ENCODE measurements at places on chromosomes 7 and 10. TPM values are rescaled to one million over a fixed set of nuclear protein-coding genes. Genes with fewer than 3 reads are reported as not detected.

GRCh38 chr7:105723572-105723971 lies 142.3 kb upstream of the EFCAB10 start:
- no peak for DNase-seq

DNA sequence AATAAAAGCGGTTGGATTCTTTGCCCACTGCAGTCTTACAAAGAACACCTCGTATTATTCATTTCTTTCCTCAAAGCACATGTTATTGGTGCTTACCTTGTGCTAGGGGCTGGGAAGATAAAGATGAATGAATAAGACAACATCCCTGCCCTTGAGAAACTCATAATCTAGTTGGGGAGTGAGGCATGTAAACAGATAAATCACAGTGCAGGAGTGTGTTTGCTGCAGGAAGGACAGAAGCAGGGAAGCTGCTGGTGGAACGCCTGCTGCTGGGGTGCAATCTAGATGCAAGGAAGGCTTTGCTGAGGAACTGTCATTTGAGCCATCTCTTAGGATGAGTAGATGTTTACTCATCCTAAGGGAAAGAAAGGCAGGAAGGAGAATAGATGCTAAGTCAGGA lies 135.6 kb downstream of the TMEM178B start:
- DNase-seq = no peak

DNA sequence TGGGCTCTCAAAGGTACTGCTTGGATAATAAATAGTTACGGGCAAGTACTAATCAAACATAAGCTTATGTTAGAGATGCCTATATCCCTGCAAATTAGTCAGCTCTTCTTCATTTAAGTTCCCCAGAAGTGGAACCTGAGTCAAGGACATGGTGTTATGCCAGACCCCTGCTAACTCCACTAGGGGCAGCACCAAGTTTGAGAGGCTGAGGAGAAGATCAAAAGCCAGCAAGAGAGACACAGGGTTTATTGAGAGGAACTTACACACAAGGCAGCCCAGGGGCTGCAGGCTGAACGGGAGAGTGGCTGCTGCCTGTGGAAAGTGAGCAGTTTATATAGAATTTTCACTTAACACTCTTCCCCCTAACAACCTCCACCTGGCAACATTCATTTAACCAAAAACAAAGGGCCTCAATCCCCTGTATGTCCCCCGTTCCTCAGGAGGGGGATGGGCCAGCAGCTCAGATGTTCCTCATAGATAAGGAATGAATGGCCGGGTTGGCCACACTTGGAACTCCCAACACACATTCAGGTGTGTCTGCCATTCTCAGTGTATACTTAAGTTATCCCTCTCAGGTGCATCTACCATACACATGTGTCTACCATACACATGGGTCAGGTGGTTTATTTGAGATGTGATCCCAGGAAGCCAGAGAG lies 62.6 kb upstream of the GHITM start:
- DNase-seq = no peak

DNA sequence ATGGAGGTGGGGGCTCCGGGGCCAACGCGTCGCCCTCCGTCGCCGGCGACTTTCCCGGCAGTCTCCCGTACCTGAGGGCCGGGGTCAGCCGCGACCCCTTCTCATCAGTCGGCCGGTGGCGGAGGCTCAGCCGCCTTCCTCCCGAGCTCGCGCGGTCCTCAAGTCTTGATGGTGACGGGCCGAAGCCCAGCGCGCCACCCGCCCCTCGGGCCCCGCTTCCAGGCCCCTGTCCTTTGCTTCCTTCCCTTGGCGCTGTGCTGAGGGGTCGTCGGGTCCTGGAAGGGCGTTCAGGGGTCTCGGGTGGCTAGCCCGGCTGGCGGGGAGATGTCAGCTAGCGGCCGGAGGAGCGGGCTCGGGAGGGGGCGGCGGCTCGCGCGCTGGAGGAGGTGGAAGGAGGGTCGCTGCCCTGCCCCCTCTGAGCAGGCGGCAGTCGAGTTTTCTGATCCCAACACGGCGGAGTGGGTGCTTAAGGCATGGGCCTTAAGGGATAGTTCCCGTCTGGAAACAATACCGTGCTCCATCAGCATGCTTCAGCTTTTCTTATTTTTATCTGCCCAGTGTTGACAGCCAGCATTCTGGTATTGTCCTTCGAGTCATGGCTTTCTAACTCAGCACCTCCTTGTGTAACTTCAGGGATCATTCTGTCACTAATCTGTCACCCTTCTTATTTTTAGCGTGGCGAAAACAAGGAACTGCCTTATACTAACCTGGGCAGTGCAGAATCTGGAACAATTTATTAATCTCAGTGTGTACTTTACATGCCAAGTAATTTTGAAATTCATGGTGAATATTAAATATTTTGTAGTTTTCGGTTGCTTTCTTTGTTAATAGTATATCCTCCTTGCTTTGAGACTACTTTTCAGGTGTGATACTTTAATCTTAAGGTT lies 748 bp downstream of the PHTF2 start:
- DNase-seq = peak; percentile 17

- no peak for DNase-seq
Measured at GRCh38 chr7:157267516-157267915, 69.3 kb upstream of the DNAJB6 start.

- no peak for DNase-seq
Measured at GRCh38 chr10:50619882-50620281, 3.9 kb downstream of the SGMS1 start.

GRCh38 chr7:19248681-19249080 lies 103.5 kb upstream of the FERD3L start:
- no peak for DNase-seq

- no peak for DNase-seq
Measured at GRCh38 chr7:159064121-159064815, 80.4 kb downstream of the VIPR2 start.

GRCh38 chr10:130009228-130009627 lies 45.2 kb upstream of the EBF3 start:
- no peak for DNase-seq

GRCh38 chr7:99473315-99473596 lies 566 bp downstream of the ZNF789 start:
- no peak for DNase-seq

GRCh38 chr7:84389242-84389641 lies 194.7 kb upstream of the SEMA3A start:
- no peak for DNase-seq

- no peak for DNase-seq
Measured at GRCh38 chr7:140435252-140435895, 31.5 kb downstream of the RAB19 start.

GRCh38 chr7:25579778-25580075 lies 351.4 kb upstream of the NPVF start:
- no peak for DNase-seq

DNA sequence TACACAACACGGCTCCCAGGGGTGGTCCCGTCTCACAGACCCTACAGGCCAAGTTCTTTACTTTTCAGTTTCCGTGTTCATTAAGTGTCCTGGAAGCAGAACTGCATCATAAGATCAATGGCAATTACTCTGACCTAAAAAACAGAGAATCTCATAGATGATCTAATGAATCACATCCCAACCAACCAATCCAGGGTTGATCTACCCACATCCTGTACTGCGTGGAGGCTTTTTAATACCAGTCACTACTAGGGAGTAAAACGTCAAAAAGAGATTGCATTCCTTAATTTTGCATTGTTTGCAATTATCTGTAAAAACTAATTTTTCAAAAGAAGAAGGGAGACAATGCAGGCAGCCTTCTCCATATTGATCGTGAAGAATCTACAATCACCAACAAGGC lies 72.6 kb downstream of the PARD3 start:
- DNase-seq = no peak

GRCh38 chr10:57706576-57707299 lies 561.0 kb downstream of the IPMK start:
- DNase-seq = no peak

- DNase-seq = no peak
Measured at GRCh38 chr7:120860156-120860555, 2.2 kb upstream of the TSPAN12 start.

- DNase-seq = no peak
Measured at GRCh38 chr10:117928741-117929140, 118.0 kb downstream of the RAB11FIP2 start.

DNA sequence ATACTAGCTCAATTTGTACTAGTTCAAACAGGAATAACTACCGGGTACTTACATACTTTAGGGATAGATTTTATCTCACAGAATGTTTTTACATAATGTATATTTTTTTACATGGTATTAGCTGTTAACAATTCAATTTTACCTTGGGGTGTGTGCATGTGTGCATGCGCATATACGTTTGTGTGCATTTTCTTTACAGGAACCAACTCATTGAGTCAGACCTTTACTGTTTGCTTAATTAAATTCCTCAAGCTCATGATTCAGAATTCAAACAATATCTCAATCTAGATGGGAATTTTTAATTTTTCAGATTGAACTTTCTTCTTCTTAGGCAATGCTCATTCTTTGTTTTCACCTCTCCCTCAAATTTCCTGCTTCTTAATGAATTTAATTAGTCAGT lies 24.7 kb upstream of the WASL start:
- no peak for DNase-seq

- peak; percentile 38 for DNase-seq
Measured at GRCh38 chr7:135169141-135169963, 1.2 kb downstream of the CYREN start.

GRCh38 chr7:36473454-36474282 lies 84.0 kb downstream of the ANLN start:
- no peak for DNase-seq

DNA sequence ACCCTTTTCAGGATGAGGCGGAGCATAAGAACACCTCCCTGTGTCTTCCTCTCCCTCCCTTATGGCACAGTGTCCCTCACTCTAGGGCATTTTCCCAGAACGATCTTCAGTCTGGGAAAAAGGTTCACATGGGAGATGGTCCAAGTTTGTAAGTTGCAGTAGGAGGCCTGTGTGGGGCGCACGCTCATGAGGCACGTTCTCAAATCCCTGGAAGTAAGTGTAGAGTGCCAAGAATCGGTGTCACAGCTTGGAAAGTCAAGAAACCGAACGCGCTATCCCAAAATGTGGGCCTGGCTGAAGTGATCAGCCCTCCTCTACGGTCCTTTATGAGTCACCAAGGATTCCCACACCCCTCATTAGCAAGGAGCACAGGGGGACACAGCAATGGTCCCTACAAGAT lies 23.9 kb upstream of the SMARCD3 start:
- DNase-seq = no peak

GRCh38 chr10:8065651-8066050 lies 11.2 kb downstream of the GATA3 start:
- DNase-seq = no peak

GRCh38 chr7:139231513-139232376 lies 708 bp downstream of the UBN2 start:
- peak; percentile 19 for DNase-seq

GRCh38 chr7:30502470-30503251 lies 2.0 kb downstream of the GGCT start:
- DNase-seq = no peak

The ZNF736 gene
- 21.3 TPM for total RNA-seq

The PGAM2 gene
- total RNA-seq = 0.78 TPM

The UCN3 gene
- not detected for total RNA-seq

The CRPPA gene
- total RNA-seq = 1.1 TPM

The DYNC1I1 gene
- total RNA-seq = not detected

The CDK14 gene
- total RNA-seq = 1.6 TPM

The AKR1C4 gene
- not detected for total RNA-seq

The SMKR1 gene
- 4.8 TPM for total RNA-seq

The SFTPA1 gene
- total RNA-seq = not detected

The SUN3 gene
- not detected for total RNA-seq

The VGF gene
- 0.10 TPM for total RNA-seq

The TECTB gene
- total RNA-seq = not detected

The CPA2 gene
- total RNA-seq = not detected

The ASIC3 gene
- 4.1 TPM for total RNA-seq

The CYP2C8 gene
- not detected for total RNA-seq

The ZNF248 gene
- total RNA-seq = 7.9 TPM

The VAX1 gene
- total RNA-seq = not detected
